Cortex of kidney (tissue), 1 donor: ENCODE measurements at places on chromosomes 12 and 14.

DNA sequence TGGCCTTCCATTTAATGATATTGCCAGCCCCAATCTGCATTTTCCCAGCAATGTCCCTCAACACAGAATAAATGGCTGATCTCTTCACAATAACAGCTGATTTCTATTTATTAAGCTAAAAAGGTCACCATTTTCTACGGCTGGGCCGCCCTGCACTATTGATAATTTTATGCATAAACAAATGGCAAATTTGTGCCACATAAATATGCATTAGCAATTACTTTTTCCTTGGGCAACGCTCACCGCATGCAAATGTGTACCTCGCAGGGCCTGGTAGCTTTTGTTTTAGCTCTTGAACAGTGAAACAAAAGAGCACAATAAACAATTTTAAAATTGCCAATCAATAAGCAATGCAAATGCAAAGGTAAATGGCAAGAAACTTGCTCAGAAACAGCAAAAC, 331.9 kb upstream of the SOX5 start:
- DNase-seq, result no peak

GRCh38 chr14:100824091-100824551, 1.8 kb upstream of the MEG3 start:
- DNase-seq, result no peak

DNA sequence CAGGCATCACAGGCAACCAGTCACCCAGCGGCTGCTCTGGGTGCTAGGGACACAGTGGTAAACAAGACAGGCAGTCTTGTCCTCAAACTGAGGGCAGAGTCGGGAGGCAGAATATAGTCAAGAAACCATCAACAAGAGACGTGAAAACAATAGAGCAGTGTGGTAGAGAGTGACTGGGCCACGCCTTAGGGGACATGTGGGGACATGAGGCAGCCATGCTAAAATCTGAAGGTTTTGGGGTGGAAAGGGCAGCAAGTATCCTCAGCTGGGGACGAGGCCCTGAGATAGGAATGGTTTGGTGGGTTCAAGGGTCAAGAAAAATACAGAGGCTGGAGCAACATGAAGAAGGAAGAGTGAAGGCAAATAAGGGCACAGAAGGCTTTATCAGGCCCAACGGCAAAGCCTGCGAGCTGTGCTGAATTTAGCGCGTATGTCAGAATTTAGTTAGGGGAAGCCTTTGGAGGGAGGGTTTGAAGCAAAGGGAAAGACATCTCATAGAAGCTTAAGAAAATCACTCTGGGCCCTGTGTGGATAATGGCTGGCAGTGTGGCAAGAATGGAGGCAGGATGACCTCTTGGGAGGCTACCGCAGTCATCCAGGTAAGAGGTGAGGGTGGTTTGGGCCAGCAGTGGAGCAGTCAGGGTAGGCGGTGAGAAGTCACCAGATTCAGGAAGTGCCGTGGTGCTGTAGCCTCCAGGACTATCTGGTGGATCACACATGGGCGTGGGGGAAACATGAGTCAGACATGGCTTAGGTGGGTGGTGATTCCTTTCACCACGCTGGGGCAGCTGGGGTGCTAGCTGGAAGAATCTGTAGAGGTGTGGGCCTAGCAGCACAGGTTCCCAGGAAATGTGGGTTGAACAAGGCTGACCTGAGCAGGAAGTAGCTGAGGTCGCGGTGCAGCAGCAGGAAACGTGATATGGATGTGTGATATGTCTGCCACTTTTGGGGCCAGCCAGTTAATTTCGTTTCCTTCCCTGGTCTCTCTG, 3.0 kb downstream of the EVL start:
- DNase-seq, result no peak

- no peak for DNase-seq
These were observed 19.5 kb upstream of the SPIC start for GRCh38 chr12:101455685-101456084.

DNA sequence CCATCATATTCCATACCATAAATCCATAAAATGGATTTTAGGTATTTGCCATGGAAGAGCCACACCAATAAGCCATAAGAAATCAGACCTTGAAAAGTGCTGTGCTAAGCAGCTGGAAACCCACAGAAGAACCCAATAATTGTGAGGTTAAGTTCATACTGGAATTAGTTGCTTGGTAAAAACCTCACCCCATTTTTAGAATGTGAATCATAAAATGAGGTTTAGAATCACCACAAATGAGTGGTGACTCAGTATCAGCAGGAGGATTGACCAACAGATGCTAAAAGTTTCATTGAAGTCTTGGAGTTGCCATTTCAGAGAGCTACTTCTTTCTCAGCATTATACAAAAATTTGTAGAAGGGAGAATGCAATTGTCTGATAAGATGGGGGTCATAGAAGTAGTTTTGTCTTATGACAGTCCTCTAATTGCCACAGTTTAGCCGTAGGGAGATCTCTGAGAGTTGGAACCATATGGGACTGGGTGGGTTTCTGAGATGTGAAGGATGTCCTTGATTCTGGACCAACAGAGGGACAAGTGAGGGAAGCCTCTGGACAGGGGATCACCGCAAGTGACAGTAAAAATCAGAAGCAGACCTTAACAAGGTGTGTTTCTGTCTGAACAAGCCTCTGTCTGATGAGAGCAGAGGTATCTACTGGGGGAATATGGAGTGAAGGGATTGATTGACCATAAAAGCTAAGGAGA, 1.4 kb upstream of the STON2 start:
- no peak for DNase-seq

DNA sequence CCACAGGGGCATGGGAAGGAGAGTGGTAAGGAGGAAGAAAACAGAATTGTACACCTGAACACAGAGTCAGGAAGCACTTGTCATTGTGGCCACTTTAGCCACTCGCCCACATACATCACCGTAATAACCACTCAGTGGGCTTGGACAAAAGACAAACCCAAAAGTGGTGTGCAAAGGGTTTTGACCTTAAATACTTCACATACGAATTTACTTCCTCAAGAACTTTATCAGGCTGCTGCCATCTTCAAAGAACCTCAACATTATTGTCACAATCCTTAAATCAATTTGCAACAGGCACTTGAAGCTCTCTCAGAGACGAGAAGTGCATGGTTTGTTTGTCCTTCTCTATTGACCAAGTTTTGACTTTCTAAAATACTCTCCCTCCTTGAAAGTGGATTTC, 187.3 kb upstream of the EGLN3 start:
- no peak for DNase-seq

- DNase-seq, result no peak
These were observed 11.1 kb upstream of the KRT7 start for GRCh38 chr12:52221912-52222457.

- no peak for DNase-seq
These were observed 24.7 kb upstream of the ADIPOR2 start for GRCh38 chr12:1666215-1666614.

DNA sequence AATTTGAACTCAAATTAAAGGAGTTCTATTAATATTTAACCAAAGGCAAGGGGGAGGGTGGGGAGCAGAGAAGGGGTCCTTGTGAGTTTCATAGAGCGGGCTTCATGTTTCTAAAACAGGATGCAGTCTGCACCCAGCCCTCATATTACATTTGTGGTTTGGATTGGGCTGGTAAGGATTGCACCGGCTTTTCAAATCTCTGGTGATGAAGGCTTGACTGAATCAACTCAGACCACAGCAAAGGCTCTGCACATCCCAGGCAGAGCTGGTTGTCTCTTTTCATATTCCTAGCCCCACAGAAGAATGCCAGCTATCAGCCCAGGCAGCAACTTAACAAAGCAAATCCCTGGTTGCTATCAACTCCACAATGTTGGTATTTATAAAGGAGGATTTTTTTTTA, 1221.4 kb downstream of the VRK1 start:
- no peak for DNase-seq
